ENCODE measurements at places on chromosomes 5 and 9.

DNA sequence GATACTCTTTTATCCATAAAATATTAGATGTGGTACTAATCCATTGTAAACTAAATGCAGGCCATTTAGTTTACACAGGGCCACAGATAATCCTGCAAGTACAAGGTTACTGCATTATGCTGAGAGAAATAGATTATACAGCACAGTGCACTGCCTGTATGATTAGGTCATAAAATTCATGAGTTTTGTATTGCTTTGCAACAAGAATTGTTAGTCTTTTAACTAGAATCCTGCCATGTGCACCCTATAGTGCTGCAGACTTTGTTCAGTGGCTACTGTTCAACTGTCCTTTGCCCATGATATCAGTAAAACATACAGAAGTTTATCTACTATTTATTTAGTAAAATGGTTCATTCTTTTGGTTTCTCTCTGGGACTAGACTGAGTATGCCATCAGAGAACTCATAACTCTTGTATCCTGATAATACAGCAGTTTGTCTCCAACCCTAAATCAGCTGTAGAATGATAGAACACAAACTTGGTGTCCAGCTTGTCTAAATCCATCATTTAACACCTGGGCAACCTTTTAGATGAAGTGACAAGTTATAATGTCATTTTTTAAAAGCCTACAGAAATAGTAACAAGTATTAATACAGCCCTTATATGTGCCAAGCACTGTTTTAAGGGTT is 291.2 kb downstream of the TMEM167A start:
- no peak for DNase-seq

- DNase-seq: no peak
Observed at GRCh38 chr5:140549237-140550144, 2.0 kb downstream of the EIF4EBP3 start.

- DNase-seq: peak; percentile 38
Observed at GRCh38 chr9:136438548-136439480, 831 bp downstream of the INPP5E start.

DNA sequence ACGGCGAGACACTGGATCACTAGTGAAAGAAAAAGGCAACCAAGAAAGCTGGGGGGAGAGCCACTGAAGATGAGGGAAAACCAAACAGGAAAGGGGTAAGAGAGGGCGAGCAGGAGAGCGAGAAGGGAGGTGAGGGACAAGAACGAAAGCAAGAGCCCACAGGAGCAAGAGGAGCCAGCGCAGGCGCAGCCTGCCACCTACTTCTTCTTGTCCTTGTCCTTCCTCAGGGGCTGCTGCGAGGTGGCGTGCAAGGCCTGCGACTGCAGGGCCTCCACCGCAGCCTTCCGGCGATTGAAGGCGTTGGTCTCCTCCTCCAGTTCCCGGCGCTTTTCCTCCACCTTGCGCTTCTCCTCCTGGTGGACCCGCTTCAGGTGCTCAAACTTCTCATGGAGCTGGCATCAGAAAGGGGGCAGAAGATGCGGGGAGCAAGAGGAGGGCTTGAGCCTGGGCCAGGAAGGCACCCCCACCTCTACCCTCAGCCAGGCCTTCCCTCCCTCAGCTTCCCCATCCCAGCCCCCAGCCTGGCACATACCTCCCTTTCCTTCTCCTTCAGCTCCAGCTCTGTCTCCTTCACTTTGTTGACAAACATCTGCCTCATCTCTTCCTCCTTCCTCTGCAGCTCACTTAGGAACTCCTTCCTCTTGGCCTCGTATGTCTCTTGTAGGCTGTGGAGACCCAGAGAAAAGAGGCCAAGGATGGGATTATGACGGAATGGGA is 13.5 kb downstream of the CCNI2 start:
- DNase-seq: no peak

DNA sequence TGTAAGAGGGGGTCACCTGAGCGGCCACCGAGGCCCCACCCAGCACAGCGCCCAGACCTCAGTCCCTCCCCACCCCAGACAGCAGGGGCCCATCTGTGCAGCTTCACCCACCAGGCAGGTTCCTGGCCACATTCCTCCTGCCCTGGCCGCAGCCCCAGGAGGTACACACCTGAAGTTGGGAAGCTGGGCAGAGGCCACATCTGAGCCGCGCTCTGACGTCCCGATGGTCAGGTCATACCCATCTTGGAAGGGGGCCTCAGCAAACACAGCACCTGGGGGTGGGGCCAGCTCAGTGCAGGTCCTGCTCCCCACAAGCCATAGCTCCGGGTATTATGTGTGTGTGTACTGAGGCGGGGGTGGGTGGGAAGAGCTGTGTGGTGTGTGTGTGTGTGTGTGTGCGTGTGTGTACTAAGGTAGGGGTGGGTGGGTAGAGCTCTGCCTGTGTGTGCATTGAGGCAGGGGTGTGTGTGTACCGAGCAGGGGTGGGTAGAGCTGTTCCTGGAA is 5.6 kb downstream of the SPOUT1 start:
- no peak for DNase-seq

DNA sequence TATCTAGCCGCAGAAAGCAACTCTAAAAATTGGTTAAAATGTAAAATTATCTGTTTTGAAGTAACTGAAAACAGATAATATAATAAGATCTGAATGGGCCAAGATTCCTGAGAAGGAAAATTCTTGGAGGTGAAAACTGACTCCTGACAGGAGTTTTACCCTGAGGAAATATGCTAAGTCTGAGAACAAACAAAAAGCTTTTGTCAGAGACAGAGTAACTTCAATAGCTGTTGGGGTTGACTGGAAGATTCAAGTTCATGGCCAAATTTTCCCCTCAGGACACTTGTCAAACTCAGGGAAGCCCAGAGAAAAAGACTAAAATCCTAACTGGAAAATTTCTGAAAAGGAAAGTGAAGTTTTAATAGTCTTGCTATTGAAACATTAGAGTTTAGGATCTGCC is 5.7 kb downstream of the PCDHB4 start:
- no peak for DNase-seq

GRCh38 chr5:140575309-140575708 is 10.7 kb downstream of the SLC35A4 start:
- no peak for DNase-seq

- no peak for DNase-seq
Observed at GRCh38 chr5:14267991-14268708, 125.0 kb downstream of the TRIO start.

DNA sequence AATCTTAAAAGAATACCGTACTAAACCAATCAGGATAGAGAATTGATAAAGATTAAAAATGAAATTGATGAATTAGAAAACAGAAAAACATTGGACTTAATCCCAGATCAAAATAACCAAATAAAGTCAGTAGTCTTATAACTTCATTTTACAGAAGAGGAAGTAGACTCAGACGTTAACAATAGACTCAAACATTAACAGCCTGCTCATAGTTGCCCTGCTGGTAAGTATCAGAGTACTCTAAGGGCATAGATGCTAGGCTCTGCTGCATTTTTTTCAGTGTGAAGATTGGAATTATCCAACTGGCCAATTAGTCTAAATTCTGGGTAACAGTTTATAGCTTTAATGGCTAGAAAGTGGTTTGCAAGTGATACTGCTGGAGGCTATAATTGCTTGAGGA is 42.9 kb downstream of the ADGRV1 start:
- DNase-seq: no peak

- DNase-seq: no peak
Observed at GRCh38 chr5:89080467-89081116, 197.6 kb upstream of the MEF2C start.

DNA sequence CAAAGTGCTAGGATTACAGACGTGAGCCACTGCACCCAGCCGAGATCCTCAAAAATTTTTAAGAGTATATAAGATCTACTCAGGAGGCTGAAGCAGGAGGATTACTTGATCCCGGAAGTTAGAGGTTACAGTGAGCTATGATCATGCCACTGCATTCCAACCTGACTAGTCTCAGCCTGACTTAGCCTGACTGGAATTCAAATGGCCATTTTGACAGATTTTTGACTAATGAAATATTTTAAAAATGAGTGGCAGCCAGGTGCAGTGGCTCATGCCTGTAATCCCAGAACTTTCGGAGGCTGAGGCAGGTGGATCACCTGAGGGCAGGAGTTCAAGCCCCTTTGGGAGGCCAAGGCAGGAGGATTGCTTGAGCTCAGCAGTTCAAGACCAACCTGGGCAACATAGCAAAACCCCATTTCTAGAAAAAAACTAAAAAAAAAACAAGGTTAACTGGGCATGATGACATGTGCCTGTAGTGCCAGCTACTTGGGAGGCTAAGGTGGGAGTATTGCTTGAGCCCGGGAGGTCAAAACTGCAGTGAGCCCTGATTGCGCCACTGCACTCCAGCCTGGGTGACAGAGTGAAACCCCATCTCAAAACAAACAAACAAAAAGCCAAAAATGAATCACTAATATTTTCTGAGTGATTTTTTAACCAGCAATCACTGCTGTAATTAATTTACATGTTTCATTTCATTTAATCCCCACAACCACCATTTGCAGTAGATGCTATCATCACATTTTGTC is 16.6 kb downstream of the ATOX1 start:
- no peak for DNase-seq

DNA sequence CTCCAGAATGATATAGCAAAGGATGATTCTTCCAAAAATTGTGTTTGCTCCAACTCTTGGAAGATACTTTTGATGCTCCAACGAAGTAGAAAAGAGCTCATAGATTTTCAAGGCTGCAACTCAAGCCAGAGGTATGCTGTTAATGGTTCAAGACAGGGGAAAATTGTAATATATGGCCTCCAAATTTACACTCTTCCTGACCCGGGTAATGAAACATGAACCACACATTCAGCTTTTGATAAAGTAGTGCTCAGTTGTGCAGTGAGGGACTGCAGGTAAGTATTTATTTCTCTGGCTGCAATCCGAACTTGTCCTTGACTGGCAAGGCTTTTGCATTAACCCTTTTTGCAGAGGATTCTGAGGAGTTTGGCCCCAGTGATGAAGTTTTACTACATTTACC is 446.4 kb downstream of the RASEF start:
- no peak for DNase-seq

DNA sequence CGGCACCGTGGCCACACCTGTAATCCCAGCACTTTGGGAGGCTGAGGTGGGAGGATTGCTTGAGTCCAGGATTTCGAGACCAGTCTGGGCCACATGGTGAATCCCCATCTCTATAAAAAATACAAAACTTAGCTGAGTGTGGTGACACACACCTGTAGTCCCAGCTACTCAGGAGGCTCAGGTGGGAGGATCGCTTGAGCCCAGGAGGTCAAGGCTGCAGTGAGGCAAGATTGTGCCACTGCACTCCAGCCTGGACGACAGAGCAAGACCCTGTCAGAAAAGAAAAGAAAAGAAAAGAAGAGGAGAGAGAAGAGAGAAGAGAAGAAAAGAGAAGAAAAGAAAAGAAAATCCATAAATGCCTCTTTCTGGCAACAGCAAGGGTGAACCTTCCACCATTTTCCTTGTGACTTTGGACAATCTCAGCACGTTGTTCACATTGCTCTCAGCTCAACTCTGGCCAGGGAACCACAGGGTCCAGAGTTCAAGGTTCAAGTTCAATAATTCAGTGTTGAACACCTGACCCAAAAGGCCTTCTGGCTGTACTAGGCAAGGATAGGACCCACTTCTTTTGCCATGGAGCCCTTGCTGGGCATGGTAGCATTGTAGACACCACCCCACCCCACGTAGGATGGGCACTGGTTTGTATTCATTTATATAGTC is 14.6 kb upstream of the DUSP1 start:
- no peak for DNase-seq

DNA sequence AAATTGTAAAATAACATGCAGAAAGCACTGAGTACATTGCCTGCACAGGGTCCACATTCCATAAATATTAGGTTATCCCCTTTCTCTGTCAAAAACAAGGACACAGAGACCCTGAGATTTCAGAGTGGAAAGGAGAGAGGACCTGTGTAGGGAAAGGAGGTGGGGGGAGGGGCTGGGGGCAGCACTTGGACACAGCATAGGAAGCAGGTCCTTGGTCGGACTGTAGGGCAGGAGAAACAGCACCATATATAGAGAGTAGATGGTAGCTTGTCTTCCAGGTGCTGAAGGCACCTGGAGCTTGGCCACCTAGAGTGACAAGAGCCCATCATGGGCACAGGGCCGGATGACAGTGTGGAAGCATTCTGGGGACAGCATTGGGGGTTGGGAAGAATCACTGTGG is 2.4 kb downstream of the TPM2 start:
- no peak for DNase-seq

- DNase-seq: no peak
Observed at GRCh38 chr5:55409775-55410174, 102.0 kb downstream of the MTREX start.

DNA sequence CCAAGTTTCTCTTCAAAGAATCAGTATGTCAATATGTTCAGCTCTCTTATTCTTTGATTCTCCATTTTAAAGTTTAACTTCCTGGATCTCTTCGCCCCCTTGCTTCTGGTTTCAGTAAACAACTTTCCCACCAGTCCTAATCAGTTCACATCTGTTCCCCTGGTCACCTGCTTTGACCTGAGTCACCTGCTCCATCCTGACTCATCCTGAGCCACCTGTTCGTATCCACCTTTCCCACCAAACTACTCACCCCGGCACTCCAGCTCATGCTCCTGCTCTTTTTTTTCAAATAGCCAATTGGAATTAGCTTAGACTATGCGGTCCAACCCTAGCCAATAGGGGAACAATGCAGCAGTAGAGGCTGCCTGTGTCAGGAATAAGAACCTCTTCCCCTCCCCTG is 23.6 kb upstream of the CSF1R start:
- no peak for DNase-seq

DNA sequence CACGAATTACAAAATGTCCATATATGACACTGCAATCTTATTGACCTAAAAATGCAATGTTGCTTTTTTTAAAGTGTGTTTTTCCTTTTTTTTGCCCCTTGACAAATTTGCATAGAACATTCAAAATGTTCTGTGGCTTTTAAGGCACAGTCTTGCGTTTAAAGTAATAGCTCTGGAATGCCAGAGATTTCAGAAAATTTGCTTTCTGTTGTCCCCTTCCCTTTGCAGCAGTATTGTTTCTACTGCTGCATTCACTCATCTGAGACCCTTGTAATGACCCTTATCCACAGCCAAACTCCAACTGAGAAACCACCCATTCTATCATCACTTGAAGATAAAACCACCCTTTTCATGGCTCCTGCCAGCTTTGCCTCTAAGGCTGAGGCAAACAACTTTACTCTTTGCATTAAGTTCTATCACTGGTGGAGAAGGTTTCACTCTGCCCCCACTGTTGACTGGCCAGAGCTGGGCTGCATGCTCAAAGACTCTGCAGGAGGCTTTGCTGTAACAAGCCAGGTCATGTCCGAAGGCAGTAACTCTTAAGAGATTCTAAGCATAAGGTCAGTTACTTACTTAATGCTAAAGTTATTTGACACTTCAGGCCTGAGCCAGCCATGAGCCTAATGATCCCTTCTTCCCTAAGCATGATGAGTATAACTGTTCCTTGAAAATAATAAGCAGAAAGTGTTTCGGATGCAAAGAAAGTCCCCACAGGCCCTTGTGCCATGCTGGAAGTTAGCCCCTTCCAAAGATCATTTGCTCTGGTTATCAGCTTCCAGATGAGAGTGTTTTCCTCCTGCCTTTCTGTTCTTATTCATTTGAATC is 101.9 kb downstream of the CD180 start:
- DNase-seq: no peak
